Stimulated activated CD8-positive, alpha-beta memory T cell treated with anti-CD3 and anti-CD28 coated beads, Interleukin-4, amount 100 ng/mL, for 4 hours (primary cell): ENCODE measurements at places on chromosomes 1 and 21.

GRCh38 chr1:88284066-88284465, 400.0 kb upstream of the PKN2 start:
- DNase-seq: no peak

DNA sequence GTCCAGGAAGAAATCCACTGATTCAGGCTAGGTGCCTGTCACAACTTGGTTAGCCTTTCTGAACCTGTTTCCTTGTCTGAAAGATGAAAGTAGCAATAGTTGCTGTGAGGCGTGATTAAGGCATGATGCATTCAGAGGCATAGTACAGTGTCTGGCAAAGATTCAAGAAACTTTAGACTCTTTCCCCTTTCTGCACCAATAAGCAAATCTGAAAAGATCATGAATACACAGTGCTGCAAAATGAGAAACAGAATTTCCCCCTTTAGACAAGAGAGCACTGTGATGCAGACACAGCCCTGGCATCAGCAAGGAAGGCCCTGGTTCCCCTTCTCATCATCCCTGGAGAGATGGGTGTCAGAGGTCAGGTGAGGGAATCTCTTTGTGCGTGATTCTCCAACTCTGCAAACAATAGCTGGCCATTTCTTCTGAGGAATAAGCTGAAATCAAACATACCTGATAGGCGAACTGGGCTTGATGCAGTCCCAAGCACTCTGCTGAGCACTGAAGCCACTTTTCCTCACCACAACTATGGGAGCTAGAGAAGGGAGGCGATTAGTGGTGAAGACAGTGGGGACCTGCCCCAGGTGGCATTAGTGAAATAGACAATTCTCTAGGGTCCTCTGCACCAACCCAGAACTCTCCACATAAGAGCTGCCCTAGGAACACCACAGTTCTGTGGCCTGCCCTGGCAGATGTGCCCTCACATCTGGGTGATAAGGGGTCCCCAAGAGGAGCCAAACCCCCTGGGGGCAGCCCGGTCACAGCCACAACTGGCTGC, 41.7 kb downstream of the ITPKB start:
- no peak for DNase-seq

DNA sequence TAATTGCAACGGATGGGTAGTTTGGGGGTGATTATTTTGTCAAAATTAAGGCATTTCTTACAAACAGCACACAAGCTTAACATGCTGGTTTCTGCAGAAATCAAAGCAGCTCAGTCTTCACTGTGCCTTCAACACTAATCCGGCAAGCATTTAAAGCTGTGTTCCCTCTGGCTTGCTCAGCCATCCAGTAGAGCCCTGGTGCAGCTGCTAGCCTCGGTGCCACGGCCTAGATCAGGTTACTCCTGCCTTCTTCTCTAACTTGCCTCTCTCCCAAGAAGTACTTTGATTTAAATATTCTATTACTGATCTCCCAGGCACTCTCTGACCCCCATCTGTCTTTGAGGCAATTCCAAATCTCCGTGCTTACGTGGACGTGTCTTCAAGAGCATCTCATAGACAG, 85.6 kb downstream of the GREM2 start:
- no peak for DNase-seq

DNA sequence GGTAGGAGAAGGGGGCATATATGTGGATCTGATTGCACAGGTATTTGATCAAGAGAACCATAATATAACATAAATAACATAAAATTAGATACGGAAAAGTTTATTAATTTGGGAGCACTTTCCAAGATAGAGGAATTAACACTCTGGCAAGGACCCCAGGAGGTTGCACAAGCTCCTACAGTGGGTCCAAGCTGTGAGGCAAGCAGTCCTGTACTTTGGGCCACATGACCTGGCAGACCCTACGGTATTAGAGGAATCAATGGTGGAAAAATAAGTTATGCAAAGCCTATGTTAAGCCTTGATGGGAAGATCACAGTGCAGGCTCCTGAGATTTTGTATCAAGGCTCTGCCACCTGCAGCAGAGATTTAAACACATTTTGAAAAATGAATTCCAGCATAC, 220.1 kb downstream of the COL24A1 start:
- DNase-seq: no peak

GRCh38 chr1:96715482-96715881, 6.1 kb upstream of the PTBP2 start:
- no peak for DNase-seq

DNA sequence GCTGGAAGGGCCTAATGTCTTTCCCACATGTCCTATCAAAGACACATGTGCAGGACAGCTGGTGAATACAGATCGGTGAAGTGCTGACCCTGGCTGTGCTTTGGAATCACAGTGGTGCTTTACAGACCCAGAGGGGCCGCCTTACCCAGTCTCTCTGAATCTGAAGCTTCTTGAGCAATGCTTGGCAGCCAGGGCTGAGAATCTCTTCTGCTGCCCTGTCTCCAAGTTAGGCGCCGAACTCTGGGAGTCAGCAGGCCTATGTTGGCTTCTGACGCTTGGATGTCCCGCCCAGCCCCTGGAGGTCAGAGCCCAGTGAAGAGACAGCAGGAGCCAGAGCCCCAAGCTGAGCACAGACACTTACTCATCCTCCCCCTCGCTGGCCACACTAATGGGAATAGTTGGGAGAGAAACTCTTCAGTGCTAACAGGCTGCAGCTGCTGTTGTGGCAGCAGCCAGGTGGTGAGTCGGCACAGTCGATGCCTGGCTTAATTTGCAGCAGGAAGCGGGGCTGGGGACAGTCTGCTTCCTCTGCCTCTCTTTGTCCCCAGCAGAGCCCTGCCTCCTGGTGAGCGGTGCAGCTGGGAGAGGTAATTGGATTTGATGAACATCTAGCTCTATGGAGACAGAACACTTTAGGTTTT, 68.1 kb downstream of the URB2 start:
- DNase-seq: no peak

- no peak for DNase-seq
Observed at GRCh38 chr21:44351535-44352252, 1.7 kb upstream of the TRPM2 start.

DNA sequence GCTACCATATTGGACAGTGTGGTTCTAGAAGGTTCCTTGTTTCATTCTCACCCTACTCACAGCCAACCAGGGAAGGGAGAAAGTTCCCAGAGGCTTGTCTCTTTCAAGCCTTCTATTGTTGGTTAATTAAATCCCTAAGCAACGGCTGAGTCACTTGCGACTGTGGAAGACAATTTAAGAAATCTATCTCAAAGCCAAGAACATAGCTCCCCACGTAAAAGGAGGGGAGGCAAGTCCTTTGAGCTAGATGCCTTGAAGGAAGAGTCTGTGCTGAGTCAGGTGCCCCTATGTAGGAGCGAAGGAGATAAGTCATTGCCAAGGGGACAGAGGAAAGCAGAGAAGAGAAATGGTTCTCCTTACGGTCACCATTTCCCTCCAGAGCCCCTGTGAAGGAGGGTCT, 79.4 kb upstream of the PPP2R5A start:
- no peak for DNase-seq

GRCh38 chr21:37547615-37548200, 181.1 kb downstream of the DYRK1A start:
- no peak for DNase-seq

GRCh38 chr1:60620087-60620486, 462.3 kb upstream of the NFIA start:
- DNase-seq: no peak

- no peak for DNase-seq
Observed at GRCh38 chr1:31299365-31299764, 2.5 kb downstream of the ZCCHC17 start.

DNA sequence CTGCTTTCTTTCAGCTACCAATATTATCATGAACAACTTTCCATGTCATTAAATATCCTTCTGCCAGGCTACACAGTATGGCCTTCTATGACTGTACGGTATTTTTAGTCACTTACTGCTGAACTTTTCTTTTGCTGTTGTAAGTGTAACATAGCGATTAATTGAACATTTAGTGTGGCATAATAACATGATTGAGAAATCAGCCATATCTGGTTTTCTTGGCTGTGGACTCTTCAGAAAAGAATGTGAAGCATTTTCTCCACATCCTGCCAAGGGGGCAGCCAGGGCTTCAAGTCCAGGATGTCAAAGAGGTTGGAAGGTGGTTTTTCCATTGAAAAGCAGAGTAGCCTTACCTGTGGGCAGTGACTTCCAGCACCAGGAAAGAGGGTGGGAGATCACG, 8.8 kb upstream of the AHCYL1 start:
- no peak for DNase-seq

DNA sequence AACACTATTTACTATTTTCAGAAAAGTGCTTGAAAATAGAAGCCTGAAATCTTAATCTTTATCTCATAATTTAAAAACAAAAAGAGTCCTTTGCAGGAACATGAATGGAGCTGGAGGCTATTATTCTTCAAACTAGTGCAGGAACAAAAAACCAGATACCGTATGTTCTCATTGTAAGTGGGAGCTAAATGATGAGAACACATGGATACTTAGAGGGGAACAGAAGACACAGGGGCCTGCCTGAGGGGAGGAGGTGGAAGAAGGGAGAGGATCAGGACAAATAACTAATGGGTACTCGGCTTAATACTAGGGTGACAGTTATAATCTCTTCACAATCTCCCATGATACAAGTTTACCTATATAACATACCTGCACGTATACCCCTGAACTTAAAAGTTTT, 176.3 kb downstream of the SDCCAG8 start:
- DNase-seq: no peak

GRCh38 chr1:112888630-112889029, 67.4 kb downstream of the SLC16A1 start:
- DNase-seq: no peak

DNA sequence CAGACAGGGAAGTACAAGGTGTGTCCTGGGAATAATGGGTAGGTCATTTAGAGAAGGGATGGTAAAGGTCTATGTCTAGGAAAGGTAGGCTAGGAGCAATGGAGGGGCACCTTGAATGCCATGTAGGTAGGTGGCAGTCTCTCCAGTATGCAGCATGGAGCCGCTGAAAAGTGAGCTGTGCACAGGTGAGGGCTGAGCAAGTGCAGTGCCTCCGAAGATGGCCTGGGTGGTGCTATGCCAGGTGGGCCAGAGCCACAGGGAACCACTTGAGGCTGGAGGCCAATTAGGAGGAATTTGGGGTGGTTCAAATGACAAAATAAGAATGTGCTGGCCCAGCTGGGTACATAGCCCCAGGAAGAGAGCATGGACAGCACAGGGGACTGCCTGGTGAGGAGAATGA, 25.0 kb downstream of the RNU5D-1 start:
- DNase-seq: no peak

DNA sequence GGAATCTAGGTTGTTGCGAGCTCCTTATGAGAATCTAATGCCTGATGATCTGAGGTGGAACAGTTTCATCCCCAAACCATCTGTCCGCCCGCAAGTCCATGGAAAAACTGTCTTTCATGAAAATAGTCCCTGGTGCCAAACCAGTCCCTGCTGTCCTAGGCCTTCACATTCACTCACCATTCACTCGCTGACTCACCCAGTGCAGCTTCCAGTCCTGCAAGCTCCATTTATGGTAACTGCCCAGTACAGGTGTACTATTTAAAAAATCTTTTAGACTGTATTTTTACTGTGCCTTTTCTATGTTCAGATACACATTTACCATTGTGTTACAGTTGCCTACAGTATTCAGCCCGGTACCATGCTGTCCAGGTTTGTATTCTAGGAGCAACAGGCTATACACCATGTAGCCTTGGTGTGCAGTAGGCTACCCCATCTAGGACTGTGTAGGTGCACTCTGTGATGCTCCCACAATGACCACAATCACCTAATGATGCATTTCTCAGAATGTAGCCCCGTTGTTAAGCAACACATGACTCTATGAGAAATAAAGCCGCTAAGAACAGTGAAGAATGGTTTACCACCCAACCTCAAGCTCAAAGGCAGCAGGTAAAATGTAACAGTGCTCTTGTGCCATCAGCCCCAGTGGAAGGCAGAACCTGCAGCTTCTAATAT, 2.4 kb downstream of the ECHDC2 start:
- DNase-seq: no peak

- no peak for DNase-seq
Observed at GRCh38 chr1:210591214-210591613, 262.5 kb downstream of the HHAT start.

DNA sequence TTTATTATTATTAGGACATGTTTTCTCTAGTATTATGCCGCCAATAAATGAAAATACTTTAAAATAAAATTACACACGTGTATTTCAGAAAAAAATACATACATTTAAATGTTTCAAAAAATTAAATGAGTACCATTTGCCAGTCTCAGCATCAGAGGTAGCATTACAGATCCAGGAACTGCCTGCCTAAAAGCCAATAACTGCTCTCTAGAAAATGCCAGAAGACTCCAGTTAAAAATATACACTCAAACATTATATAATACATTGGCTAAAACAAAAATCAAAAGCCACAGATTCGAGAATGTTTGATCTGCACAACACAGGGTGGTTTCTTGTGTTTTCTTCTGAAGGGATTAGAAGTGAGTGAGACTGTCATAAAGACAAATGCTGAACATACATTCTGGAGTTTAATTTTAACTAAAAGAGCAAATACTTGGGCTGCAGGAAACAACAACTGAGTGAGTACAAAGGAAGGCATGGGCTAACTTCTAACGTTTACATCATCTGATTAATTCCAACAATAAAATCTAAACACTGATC, 105.5 kb downstream of the RERE start:
- no peak for DNase-seq

DNA sequence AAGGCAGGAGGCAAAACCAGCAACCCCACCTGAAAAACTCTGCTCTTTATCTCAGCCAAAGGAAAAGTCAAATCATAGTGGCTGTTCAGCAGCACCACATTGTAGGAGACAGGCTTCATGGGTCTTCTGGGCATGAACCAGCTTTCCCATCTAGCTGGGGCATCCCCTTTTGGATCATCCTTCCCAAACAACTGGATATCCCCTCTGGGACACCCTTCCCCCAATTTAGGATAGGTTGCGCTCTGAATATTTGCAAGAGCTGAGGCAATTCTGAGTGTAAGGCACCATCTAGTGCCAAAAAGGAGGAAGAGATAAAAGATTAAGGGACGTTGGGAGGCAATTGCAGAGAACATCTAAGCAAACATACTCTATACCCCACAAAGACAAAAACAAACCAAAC, 295.8 kb downstream of the MATN1 start:
- no peak for DNase-seq

GRCh38 chr1:52904927-52905698, 16.4 kb downstream of the ECHDC2 start:
- DNase-seq: no peak

DNA sequence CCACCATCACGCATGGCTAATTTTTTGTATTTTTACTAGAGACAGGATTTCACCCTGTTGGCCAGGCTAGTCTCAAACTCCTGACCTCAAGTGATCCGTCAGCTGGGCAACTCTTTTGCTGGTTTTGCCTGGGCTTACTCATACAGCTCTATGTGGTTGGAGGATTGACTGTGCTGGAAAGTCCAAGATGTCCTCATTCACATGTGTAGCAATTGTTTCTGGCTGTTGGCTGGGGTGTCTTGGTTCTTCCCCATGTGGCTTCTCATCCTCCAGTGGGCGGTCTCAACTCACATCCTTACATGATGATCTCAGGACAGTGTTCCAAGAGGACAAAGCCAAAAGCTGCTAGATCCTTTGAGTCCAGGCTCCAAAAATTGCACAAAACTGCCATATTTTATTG, 53.3 kb downstream of the TEX35 start:
- no peak for DNase-seq

GRCh38 chr1:16324456-16324890, 27.8 kb downstream of the FBXO42 start:
- no peak for DNase-seq

- DNase-seq: no peak
Observed at GRCh38 chr1:84301004-84301784, at the start of gene SAMD13. Gene SAMD13, plus strand, starts transcription at chr1:84301708. Its CDS starts 1,527 bp downstream, at chr1:84303235.
